CD4-positive, alpha-beta T cell treated with Interleukin-15 for 4 hours (primary cell): ENCODE measurements at places on chromosomes 16 and 17.

DNA sequence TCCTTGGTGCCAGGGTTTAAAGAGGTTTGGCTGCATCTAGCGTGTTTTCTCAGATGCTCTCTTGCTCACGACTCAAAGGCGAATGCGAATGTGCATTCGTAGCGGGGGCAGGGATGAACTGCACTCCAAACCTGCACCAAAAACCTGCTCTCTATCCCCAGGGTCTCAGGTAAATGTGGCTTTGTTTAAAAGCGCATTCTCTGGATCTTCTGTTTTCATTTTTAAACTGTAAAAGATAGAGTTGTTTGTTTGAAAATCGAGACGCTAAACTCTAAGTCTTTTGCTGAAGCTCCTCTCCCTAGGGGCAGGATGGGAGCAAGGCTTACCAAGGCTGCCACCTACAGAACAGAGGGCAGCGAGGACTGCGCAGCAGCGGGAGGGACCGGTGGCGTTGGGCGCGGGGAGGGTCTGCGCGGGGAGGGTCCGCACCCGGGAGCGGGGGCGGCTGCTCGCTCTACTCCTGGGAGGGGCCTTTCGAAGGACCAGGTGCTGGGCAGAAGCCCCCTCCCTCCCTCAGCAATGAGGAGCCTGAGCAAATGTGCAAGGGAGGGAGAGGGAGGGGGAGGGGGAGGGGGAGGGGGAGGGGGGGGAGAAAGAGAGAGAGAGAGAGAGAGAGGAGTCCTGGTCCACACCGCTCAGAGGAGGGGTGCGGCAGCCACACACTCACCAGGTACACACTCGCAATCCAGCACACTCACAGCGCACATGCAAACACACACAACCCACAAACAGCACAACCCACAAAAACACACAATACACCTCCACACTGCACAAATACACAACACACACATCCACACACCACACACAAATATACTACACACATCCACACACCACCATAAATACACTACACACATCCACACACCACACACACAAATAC lies 142.8 kb downstream of the GRIN2A start:
- DNase-seq: no peak

- no peak for DNase-seq
These were observed 240.7 kb downstream of the ZFHX3 start for GRCh38 chr16:72807245-72807644.

DNA sequence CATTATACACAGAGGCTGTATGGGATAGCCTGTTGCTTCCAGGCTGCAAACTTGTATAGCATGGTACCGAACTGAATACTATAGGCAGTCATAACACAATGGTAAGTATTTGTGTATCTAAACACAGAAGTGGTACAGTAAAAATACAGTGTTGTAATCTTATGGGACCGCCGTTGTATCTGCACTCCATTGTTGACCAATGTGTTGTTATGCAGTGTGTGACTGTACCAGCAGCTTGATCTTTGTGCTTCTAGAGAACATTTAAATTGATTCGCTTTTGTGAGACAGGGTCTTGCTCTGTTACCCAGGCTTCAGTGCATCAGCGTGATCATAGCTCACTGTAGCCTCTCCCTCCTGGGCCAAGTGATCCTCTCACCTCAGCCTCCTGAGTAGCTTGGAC lies 31.5 kb downstream of the WWOX start:
- DNase-seq: no peak

- no peak for DNase-seq
These were observed 259.0 kb upstream of the MYOCD start for GRCh38 chr17:12406623-12407215.

DNA sequence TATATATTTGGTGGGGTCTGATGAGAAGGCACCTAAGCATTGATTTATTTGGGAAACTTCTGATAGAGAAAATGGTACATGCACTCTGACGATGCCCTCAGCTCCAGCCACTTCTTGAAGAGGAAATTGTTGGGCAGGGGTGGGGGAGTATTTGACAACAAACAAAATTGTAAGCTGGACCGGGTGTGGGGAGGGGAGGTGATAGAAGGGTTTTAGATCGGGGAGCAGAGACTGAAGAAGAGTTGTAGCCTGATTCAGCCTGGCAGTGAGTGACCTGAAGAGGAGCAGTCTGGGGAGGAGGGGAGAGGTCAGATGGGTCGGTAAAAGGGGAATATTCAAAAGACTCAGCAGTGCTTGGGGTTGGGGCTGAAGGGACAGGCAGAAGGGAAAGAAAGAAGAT lies 2284.7 kb downstream of the TP53TG3F start:
- DNase-seq: no peak

DNA sequence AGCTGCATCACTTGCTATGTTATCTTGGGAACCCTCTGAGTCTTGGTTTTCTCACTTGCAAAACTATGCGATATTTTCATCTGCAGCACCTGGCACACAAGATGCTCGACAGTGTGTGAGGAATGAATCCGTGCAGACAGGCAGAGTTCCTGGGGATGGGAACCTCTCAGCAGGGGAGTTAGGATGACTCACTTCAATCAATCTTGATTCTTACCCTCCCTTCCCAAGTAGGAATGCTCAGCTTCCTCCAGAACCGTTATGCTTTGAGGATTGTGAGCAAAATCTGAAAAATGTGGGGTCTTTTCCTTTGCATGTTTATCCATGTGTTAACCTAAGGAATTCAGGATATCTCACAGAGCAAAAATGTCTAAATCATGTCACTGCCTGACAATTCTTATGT lies 68.9 kb upstream of the HNF1B start:
- DNase-seq: no peak

- DNase-seq: no peak
These were observed 62.2 kb upstream of the CHMP6 start for GRCh38 chr17:80929449-80929848.

GRCh38 chr17:7606280-7606679 lies 8.4 kb downstream of the FXR2 start:
- no peak for DNase-seq

- DNase-seq: no peak
These were observed 18.6 kb downstream of the IGFBP4 start for GRCh38 chr17:40461732-40462342.

DNA sequence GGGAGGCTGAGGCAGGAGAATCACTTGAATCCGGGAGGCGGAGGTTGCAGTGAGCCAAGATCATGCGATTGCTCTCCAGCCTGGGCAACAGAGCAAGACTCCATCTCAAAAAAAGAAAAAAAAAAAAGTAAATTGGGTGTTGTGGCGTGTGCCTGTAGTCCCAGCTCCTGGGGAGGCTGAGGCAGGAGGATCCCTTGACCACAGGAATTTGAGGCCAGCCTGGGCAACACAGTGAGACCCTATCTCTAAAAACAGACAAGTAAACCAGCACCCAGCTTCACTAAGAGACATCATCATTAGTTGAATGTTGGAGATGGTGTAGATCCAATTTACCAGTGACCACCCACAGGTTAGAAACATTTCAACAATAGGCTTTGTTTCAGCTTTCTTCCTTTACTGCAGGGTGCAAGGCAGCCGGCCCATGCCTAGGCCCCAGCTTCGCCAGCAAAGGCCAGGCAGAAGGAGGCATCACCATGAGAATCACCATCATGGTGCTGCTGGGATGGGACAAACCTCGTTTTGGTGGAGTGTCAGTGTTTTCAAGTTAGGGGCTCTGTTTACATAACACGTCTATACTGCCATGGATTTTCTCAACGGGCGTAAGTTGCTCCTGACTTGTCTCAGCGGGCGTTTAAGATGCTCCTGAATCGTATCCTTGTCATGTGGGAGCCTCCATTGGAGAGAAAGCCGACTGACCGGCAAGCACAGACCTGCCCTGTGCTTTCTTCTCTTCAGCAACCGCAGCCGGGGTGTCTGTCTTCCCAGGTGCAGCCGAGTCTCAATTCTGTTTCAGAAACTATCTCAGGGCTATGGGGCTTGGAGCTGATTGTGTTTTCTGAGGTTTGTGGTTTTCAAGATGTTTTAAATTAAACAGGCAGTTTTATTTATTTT lies 7.3 kb downstream of the TCF25 start:
- no peak for DNase-seq

- no peak for DNase-seq
These were observed 143.9 kb downstream of the AATF start for GRCh38 chr17:37092701-37093100.

- peak; percentile 45 for DNase-seq
These were observed 5.0 kb upstream of the TRAF4 start for GRCh38 chr17:28738680-28739384.

GRCh38 chr17:61205931-61206330 lies 193.7 kb upstream of the TBX2 start:
- no peak for DNase-seq

- DNase-seq: no peak
These were observed 26.3 kb downstream of the VPS53 start for GRCh38 chr17:688100-688989.

DNA sequence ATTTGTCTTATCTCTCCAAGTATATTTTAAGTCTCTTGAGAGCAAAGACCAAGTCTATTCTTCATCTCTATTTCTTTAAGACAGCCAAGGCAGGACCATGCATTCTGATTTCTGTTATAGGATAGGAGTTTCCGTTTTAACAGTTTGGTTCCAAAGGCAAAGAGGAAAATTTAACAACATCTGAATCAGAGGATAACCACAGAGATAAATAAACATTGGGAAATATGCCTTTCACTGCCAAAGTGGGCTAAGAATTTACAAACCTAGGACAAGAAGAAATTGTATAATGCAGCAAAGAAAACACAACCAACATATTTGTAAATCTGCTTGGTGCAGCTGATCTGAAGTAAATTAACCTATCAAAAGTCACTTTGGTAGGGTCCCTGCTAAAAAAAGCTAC lies 37.7 kb downstream of the USP32 start:
- no peak for DNase-seq
